ENCODE measurements at places on chromosomes 1 and 21. TPM values are rescaled to one million over a fixed set of nuclear protein-coding genes. Genes with fewer than 3 reads are reported as not detected.

Gene RPS6KA1
- total RNA-seq: 12.0 TPM

Gene SERPINC1
- not detected for total RNA-seq

Gene CA14
- not detected for total RNA-seq

Gene LEPROT
- total RNA-seq: 136 TPM

Gene SYT11
- 49.5 TPM for total RNA-seq

Gene DNALI1
- total RNA-seq: 5.1 TPM

Gene SEC16B
- 7.0 TPM for total RNA-seq

Gene CFAP74
- total RNA-seq: not detected

Gene HMGCS2
- total RNA-seq: not detected

Gene OPTC
- total RNA-seq: not detected

Gene RNU1-4
- 8,154 TPM for total RNA-seq

Gene SLC9C2
- total RNA-seq: not detected

All from aorta (tissue), 5 donors.